ENCODE measurements at places on chromosomes 2 and 18.

GRCh38 chr18:9619545-9619944, 5.2 kb upstream of the PPP4R1 start:
- peak; percentile 68 for DNase-seq

GRCh38 chr2:78538322-78538721, 487.2 kb upstream of the REG3G start:
- no peak for DNase-seq

GRCh38 chr2:218434456-218434855, 15.5 kb downstream of the VIL1 start:
- no peak for DNase-seq

DNA sequence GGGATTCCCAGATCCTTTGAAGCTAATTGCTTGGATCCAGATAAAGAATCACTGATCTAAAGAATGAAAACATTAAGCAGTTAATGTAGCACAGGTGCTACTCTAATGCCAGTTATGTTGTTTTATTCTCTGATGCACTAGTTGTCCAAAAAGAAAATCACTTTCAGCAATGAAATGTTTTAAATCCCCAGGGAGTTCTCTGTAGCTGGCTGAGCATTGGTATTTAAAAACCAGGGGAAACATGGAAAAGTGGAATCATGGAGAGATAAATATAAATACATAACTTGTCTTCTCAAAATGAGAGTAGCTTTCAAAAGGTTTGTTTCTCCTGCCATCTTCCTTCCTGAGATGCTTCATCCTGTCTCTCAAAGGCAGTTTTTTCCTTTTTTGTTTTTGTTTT, 37.7 kb downstream of the CD302 start:
- DNase-seq: no peak
